Urinary bladder (tissue), 4 donors: ENCODE measurements at places on chromosomes 4 and X. TPM values are rescaled to one million over a fixed set of nuclear protein-coding genes. Genes with fewer than 3 reads are reported as not detected.

Gene SLC38A5
- polyA plus RNA-seq, result 5.8 TPM

Gene NMU
- polyA plus RNA-seq, result 0.15 TPM

Gene SLC16A2
- polyA plus RNA-seq, result 12.2 TPM

Gene PFKFB1
- 0.23 TPM for polyA plus RNA-seq

Gene EGF
- 1.6 TPM for polyA plus RNA-seq

Gene VSIG1
- 0.29 TPM for polyA plus RNA-seq
